NCI-H1417 treated with DMSO at 0.1 percent for 48 hours (cell line): ENCODE measurements at places on chromosomes 3 and 15.

GRCh38 chr3:35500641-35501350, 138.5 kb upstream of the ARPP21 start:
- DNase-seq, result no peak

GRCh38 chr15:85475711-85476110, 95.3 kb downstream of the AKAP13 start:
- no peak for DNase-seq

DNA sequence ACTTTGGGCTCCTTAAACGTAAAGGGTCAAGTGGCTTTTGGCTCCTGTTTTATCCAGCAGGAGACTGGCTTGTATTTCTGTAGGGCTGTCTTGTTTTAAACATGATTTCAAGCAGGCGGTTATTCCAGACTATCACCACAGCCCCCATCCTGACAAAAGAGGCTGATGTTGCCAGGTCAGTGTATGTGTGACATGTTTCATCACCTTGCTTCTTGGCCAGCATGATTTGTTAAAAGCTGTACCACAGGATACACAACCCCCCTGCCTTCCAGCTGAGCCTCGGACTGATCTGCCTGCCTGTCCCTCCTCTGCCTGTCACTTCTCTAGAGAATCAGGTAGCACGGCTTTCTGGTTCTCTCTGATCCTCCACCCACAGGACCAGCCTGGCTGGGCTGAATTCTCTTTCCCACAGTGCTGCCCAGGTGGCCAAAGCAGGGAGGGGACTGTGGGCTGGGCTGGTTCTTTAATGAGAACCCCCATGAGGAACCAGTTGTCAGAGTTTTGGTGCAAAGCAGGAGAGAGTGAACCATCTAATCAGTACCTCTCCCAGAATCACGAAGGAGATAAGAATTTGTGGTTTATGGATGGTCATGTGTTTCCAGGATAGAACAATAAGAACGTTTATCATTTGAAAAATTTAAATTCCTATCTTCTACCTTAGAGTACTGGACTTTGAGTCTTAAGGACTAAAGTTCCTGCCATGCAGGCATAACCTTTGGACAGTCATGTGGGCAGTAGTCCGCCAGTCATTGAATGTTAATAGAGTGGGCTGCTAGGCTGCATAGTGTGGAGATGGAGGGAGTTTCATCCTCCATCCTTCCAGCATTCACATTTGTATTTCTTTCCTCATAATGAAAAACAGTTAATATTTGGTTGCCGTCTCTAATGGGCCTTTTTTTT, 8.8 kb downstream of the ABHD6 start:
- no peak for DNase-seq

DNA sequence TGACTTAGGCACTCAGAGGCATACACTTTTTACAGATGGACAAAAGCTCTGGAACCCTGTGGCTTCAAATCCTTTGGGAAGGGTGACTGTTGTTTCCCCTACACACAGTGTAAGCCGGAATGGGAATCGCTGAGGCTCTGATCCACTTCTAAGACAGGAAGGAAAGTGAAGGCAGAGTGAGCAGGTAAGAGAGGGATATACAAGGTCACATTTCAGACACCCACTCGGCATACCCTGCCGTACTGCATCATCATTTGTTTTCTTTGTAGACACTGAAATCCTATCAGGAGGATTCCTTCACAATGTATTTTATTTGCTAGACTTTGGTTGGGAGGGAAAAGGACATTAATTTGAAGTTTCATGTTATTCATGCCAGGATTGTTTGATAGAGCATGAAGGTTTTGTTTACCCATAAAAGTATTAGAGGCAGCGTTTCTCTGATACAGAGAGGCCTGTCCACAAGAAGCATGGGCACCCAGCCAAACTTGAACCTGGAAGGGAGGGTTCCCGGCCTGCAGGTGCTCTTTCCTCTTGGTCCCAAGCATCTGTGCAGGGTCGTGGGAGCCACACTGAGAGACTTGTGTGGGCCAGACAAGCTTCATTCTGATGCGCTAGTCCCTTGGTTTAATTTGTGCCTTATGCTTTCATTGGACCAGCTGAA, 21.9 kb upstream of the POLR2M start:
- no peak for DNase-seq

- no peak for DNase-seq
These were observed 96.0 kb downstream of the TBC1D2B start for GRCh38 chr15:77981281-77982126.

DNA sequence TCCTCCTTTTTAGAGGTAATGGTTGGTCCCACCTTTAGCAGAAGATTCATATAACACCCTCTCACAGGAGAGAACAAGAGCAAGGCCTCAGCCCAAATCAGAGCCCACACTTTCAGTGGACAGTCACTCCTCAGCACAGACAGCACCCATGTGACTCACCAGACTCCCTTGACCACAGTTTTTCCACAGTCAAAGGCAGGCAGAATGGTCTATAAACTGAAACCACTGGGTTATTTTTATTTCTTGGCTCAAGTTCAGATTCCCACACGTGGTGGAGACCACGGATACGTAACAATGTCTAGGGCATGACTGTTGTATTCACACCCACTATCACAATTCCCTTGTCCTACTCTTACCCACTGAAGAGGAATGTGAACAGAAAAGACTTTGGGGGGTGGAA, 237.8 kb upstream of the UBE2E1 start:
- no peak for DNase-seq

- DNase-seq, result no peak
These were observed 14.7 kb upstream of the CSTA start for GRCh38 chr3:122310361-122310760.
